Amniotic stem cell (primary cell): ENCODE measurements at places on chromosomes 4 and X.

DNA sequence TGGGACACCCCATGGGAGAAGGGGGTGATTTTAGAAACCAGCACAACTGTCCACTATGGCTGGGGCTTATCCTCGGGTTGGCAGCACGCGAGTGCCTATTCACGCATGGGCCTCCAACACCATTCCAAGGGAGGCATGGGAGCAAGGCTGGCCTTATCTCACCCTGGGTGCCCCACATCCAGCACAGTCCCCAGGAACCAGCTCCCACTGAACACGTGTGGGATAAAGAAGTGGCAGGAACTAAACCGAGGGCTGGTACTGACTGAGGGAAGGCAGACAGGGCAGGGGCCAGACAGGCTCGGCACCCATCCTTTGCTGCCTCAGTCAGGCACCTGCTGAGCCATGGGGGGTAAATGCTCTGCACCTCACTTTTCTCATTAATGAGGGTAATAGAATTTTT is 43.7 kb upstream of the GPR78 start:
- no peak for DNase-seq

GRCh38 chrX:93637591-93637990 is 35.8 kb downstream of the NAP1L3 start:
- DNase-seq = no peak

DNA sequence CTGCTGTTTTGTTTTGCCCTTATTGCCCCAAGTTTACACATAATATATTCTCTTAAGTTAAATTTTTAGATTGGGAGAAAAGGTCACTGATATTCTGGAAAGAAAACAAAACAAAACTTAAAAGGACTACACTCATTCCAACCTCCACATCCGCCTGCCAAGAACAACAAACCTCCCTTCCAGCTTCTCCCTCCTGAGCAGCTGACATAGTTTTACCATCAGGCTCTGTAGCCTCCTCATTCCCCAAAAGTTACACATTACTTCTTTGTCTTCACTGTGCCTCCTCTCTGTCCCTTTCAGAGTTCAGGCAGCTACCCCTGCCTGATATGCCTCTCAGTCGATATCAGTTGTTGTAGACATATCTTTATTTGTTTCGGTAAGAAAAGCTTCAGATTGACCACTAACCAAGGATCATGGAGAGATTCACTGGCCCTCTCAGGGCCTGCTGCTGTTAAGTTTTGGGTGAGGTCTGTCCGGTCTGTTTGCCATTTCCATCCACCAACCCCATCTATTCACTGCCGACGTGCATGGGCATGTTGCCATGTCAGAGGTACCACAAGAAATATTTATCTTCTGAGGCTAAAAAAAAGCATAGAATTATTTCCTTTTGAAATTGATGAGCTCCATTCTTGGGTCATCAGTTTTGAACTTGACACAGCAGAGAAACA is 164.1 kb downstream of the GASK1B start:
- no peak for DNase-seq

DNA sequence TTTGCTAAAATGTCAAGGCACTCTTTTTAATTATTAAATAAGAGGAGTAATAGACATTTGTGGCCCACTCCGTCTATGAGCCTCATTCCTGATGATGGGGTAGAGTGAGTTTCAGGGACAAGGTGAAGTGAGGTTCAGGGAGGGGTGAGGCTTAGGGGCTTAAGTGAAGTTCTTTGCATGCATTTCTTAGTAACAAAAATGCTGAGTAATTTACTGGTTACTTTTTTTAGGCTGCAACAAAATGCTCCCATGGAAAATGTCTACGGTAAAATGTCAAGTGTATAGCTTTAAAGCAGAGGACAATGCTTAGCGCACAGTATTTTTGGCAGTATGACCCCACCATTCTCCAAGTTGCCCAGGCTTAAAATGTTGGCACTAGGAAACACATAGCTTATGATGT is 2.0 kb upstream of the USO1 start:
- DNase-seq = no peak

DNA sequence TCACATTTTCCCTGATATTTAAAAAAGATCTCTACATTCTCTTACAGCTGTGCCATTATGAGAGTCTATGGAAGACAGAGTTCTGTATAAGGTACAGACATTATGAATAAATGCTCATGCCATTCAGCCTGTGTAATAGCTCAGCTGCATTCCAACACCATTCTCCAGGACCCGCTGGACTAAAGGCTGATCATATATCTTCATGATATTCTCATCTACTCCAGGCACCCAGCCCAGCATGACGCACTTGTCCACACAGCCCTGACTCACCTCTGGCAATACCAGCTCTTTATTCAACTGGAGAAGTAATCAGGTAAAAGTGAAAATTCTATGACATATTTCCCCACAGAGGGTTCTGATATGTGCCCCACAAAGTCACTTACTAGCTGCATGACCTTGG is 437.5 kb upstream of the FGF16 start:
- DNase-seq = no peak
